Left kidney (tissue), 8 donors: ENCODE measurements at places on chromosomes 6 and 20. TPM values are rescaled to one million over a fixed set of nuclear protein-coding genes. Genes with fewer than 3 reads are reported as not detected.

- no peak for DNase-seq
These were observed 141.0 kb downstream of the NFATC2 start for GRCh38 chr20:51401496-51401895.

DNA sequence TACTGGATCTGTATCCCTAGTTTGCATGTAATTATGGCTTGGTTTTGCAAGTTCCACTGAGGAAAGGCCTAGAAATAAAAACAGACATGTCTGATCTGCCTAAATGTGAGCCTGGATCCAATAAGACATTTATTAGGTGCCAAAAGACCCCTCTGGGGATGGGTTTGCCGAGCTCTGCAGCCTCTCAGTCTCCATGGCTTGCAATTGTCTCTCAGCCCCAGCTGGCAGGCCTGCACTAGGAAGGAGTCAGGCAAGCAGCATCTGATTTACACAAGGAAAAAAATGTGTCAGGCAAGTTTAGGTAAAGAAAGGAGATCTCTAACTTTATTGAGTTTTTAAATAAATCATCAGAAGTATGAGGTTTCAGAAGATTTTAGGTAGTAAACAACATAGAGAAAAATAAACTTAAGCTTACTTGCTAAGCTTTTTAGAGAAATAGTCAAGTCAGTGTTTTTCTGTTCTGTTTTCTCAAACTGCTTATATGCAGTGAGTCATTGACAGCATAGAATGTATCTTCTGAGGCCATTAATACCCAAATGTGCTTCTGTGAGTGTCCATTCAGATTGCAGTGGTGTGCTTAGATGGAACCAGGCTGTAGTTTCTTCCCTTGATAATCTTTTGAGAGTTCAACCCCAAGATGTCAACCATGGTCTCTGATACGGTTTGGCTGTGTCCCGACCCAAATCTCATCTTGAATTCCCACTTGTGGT lies 121.0 kb downstream of the FHL5 start:
- DNase-seq, result no peak

DNA sequence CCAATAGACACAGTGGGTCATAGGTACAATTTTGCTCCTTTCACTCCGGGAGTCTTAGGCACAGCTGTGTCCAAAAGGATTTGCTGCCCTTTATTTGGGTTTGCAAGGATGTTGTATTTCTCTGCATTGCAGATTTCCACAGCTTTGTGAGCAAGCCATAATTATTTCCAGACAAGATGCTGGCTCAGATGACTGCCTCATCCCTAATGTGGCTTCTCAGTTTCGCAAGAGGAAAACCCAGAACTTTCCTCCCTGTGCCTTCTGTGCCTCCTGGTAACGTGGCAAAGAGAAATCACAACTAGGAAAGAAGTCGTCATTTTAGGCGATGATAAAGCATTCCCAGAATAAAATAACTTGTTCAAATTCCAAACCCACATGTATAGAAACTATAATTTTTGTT lies 33.7 kb downstream of the FAM50B start:
- no peak for DNase-seq

DNA sequence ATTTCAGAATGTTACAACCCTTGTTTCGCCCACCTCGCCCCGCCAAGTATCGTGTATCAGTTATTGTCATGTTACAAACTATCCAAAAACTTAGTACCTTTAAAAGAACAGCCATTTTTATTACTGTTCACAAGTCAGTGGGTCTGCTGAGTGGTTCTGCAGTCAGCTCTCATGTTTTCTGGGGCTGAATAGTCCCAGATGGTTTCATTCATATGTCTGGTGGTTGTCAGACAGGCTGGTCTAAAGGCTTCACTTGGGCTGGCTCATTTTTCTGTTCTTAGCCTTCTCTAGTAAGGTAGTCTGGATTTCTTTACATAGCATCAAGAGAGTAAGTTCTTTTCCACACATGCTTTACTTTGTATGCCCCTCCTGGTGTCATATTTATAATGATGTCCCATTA lies 8.6 kb downstream of the ZNF292 start:
- no peak for DNase-seq

Gene NRSN1
- 1.1 TPM for polyA plus RNA-seq

- DNase-seq, result no peak
These were observed at the start of gene HLA-DRB1 for GRCh38 chr6:32589596-32590449. Gene HLA-DRB1, minus strand, starts transcription at chr6:32589848. Its CDS starts 106 bp downstream, at chr6:32589742.

DNA sequence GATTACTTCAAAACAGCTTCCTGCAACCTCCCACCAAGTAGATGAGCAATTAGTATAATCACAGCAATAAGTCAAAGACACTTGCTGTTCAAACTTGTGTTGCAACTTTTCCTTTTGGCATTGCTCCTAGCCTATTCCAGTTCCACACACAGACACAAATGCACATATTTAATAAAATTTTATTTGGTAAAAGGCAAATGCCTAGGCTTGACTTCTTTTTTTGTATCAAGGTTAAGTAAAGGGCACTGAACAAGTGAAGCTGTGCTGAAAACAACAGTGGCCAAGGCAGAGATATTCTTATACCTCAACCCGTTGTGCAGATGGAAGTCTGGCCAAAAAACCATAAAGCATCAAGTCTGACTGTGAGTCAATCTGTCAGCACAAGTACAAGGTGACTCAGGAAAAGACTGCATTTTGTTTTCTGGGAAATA lies 708.4 kb upstream of the CITED2 start:
- DNase-seq, result no peak

- no peak for DNase-seq
These were observed 72.3 kb downstream of the RAMACL start for GRCh38 chr6:166514196-166514595.
